ENCODE measurements at places on chromosomes 5 and 9. TPM values are rescaled to one million over a fixed set of nuclear protein-coding genes. Genes with fewer than 3 reads are reported as not detected.

Gene ALAD
- total RNA-seq = 44.2 TPM

Gene NTMT1
- 33.0 TPM for total RNA-seq

Gene CEL
- 4.3 TPM for total RNA-seq

Gene IL17B
- not detected for total RNA-seq

Gene MARCOL
- total RNA-seq = not detected

Gene PCDHGA12
- total RNA-seq = 4.1 TPM

Gene FBP2
- not detected for total RNA-seq

Gene PCSK1
- total RNA-seq = not detected

Gene MLANA
- total RNA-seq = not detected

Gene SHB
- total RNA-seq = 35.5 TPM

Gene FBN2
- total RNA-seq = 238 TPM

Gene IL7R
- 0.25 TPM for total RNA-seq

Gene IL9
- not detected for total RNA-seq

Gene IL3
- total RNA-seq = not detected

Gene KCNV2
- total RNA-seq = not detected

Gene HMMR
- total RNA-seq = 9.4 TPM

Gene ARHGEF28
- 0.29 TPM for total RNA-seq

DNA sequence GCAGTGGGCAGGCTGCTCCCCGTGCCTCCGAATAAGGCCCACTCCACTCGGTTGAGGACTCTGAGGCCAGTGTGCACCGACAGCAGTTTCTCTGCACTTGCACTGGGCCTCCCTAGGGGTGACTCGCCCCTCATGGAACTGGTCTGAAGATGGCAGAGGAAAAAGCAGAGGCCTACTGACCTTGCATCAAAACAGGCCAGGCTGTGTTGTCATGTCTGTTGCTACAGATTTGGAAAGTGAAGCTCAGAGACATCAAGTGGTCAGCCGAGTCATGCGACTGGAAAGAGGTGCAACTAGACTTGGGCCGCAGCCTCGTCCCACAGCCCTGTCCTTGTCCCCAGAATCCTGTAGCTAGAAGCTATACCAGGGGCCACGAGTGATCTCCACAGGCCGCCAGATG is 78.3 kb downstream of the DCP2 start:
- no peak for DNase-seq

GRCh38 chr5:134438721-134439123 is 27.0 kb upstream of the CDKN2AIPNL start:
- DNase-seq = no peak

DNA sequence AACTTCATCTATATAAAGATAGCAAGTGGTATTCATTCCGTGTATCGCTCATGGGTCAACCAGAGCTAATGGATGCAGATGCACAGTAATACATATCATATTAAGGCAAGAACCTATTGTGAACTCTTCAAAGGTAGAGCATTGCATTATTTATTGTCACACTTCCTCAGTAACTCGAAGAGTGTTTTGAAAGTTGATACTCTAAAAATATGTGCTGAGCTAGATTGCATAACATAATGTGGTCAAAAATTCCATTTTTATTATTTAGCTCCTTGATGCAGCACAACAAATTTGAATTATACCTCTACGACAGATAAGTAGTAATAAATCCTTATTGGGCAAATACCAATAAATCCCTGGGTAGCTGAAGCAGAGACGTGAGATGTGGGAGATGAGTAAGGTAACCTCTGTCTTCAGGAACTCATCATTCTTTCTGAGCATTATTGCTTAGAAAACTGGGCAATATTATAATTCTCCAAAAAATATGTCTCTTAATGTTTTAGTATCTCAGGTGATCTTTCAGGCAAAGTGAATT is 70.3 kb downstream of the CDH18 start:
- DNase-seq = no peak

DNA sequence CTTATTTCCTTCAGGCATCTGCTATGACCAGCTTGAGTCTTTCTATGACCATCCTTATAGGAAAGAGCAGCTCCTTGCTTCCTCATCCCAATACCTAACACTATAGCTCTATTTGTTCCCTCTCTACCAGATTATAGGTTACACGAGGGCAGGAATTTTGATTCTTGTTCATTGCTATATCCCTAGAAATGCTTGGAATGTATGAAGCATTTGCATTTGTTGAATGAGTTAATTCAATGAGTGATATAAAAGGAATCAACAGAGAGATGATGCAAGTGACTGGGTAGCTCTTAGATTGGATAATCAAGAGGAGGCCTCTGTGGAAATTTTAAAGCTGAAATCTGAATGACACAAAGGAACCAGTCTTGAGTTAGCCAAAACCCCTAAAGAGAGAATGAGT is 13.9 kb downstream of the ZCCHC9 start:
- DNase-seq = no peak

DNA sequence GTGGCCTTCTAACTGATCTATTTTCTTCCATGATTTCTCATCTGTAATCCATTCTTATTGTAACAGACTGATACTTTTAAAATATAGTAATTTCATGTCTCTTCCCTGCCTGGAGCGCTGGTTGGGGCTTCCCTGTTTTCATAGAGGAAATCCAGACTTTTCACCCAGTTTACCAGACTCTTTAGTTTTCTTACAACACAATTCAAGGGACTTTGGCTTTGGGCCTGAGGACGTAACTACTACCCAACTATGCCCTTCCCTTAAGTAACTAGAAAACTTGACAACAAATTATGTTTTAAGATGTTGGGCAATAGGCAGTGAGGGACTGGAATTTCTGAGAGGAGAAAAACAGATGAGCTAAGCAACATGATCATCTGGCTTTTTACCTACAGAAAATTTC is 289.6 kb downstream of the FGF10 start:
- no peak for DNase-seq

GRCh38 chr5:81363093-81363871 is 30.7 kb downstream of the ACOT12 start:
- no peak for DNase-seq

- no peak for DNase-seq
Measured at GRCh38 chr9:108634204-108634603, 221.6 kb downstream of the ACTL7B start.

GRCh38 chr5:123545506-123545905 is 33.5 kb downstream of the CSNK1G3 start:
- DNase-seq = no peak

DNA sequence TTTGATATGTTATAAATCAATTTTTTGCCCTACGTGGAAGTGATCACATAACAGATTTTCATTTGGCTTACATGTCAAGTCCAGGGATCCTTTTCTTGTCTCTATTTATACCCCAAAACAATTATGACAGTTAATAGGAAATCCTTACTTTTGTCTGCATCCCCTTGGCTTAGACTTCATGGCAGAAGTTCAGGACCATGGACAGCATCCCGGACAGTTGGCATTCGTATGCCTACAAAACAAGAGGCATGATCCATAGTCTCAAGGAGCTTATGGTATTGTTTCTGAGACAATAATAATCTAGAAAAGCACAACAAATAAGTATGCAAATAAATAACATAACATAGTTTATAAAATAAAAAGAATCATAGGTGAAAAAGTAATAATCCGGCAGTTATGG is 214.3 kb upstream of the GRIA1 start:
- DNase-seq = peak; percentile 69

DNA sequence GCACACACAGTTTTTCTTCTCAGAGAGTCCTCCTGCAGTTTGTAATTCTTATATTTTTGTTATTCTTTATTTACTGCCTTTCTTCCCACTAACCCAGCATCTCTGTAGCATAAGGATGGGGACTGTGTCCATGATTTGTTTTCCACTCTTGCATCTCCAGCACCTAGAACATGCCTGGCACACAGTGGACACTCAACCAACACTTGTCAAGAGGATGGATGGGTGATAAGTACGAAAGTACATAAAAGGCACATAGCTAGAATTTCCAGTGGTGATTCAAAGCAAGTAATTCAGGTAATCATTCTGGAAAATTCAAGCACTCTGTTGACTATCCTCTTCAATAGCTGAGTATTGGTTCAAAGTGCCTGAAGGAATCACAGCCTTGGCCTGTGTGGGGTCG is 60.2 kb upstream of the TRIO start:
- no peak for DNase-seq

- no peak for DNase-seq
Measured at GRCh38 chr9:89635816-89636215, 31.0 kb downstream of the GADD45G start.

- DNase-seq = no peak
Measured at GRCh38 chr5:77560677-77561263, 68.7 kb upstream of the WDR41 start.

GRCh38 chr5:117262572-117263131 is 688.0 kb upstream of the SEMA6A start:
- DNase-seq = no peak

GRCh38 chr5:157477814-157478494 is 17.9 kb downstream of the NIPAL4 start:
- no peak for DNase-seq

DNA sequence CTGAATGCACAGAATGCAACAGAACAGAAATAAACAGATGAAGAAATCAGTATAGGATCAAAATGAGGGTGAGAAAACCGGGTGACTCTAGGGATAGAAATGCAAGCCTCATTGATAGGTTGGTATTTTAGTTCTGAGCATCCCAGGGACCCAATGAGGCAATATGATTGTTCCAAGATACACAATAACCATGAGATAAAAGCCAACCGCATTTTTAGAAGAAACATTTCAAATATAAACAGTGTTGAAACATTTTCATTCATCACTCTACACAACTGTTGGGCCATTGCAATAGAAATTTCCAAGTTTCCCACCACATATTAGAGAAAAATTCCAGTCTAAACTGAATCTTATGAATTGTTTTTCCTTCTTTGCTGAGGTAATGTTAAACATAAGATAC is 452.3 kb upstream of the PTGER4 start:
- DNase-seq = no peak

- no peak for DNase-seq
Measured at GRCh38 chr9:18976709-18977531, 56.1 kb downstream of the SAXO1 start.

- DNase-seq = no peak
Measured at GRCh38 chr9:88716596-88717290, 181.8 kb downstream of the NXNL2 start.

- DNase-seq = no peak
Measured at GRCh38 chr5:139821806-139822552, 26.4 kb downstream of the PSD2 start.

GRCh38 chr5:168877132-168877892 is 298.1 kb upstream of the PANK3 start:
- no peak for DNase-seq

DNA sequence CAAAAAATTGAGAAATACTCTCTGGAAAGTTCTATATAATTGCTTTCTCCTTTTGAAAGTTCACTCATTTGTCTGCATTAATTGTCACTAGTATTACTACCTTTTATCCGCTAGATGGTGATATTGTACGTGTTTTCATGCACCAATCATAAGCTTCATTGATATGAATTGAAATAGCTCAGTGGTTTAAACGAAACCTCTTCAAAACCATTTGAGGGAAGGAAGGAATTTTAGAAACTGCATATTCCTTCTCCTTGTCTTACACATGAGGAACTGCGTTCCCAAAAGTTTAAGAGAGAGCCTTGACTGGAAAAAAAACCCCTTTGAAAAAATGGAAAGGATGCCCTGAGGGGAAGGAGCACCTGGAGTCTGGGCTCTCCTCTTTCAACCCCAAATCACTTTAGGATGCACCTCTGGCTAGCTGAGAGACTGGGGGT is 98.6 kb downstream of the YTHDC2 start:
- no peak for DNase-seq

- no peak for DNase-seq
Measured at GRCh38 chr5:88551724-88552345, 283.2 kb upstream of the TMEM161B start.

DNA sequence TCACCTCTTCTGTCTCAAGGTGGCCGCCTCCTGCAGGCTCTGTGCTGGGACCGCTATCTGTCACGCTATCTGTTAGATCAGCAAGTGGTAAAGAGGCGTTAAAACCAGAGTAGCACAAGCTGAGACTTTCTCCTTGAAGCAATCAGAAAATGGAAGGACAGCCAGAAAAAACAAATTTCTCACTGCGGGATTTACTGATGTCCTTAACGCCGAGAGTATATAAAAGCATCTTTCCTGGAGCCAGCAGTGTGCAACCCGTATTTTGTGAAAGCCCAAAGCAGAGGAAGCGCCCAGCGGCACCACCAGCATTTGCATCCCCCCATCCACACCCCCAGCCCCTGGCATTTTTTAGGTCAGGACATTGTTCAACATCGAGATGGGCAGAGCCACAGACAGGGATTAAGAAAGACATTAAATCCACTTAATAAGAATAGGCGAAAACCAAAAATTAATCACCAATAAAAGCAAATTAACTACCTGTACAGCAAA is 48.6 kb downstream of the DUSP1 start:
- no peak for DNase-seq

GRCh38 chr9:137224830-137225694 is at the start of gene CYSRT1:
CYSRT1 (plus strand) TSS chr9:137225174; CDS start chr9:137225622, 448 bp downstream.
- DNase-seq = no peak

DNA sequence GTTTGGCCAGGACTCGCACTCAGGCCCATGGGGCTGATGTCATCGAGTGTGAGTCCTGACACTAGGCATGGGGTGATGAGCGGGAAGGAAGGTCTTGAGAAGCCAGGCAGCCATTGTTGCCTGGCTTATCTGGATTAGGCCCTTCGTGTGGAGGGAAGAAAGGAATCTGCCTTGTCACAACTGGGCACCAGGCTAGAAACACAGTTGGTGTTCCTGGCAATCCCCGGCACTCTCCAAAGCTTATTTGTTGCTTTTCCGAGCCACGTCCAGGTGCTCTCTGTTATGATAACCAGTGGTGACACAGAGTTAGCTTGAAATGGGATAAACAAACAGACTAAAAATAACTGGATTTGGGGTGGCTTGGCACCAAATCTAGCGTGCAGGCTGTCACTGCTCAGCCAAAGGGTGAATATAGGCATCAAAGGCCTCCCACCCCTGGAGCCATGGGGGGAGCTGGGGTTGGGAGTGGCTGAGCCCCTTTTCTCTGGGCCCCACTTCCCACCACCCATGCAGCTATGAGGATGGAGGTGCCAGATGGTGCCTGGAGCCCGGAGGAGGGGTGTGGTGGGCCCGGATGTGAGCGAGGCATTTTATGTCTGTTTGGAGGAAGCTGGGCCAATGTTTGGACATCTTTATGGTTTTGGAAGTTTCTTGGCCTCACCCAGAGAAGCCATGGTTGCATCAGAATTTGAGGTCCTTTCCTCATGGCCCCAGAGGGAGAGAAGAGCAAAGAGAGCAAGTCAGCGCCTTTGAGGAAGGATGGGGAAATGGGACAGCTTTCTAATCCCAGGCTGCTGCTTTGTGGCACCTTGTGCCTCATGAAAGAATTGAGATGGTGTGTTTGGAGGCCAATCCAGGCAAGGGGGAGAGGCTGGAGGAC is 98.0 kb upstream of the PITX1 start:
- DNase-seq = no peak

GRCh38 chr5:127425037-127425436 is 92.4 kb upstream of the PRRC1 start:
- DNase-seq = no peak

Measured in mesothelial cell of epicardium (in vitro differentiated cells).